T-helper 2 cell (primary cell): ENCODE measurements at places on chromosomes 1 and 21.

DNA sequence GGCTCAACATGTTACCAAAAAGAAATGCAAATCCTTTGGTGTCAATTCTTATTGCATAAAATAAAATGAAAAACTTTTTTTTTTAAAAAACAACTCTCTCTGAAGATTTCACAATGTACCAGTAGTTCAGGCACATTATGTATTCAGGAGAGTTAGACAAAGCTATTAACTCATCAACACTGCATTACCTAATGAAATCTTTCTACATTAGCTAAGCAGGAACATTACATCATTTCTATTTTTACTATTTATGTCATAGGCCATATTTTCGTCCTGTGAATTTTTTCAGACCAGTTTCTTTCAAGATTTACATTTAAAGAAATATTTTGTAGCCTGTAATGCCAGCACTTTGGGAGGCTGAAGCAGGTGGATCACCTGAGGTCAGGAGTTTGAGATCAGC lies 366.2 kb downstream of the USH2A start:
- no peak for DNase-seq

- DNase-seq: no peak
Observed at GRCh38 chr1:212021563-212021962, 13.8 kb downstream of the INTS7 start.

- peak; percentile 8 for DNase-seq
Observed at GRCh38 chr1:65813956-65814355, 21.3 kb downstream of the PDE4B start.

GRCh38 chr1:225362805-225363204 lies 65.0 kb downstream of the LBR start:
- DNase-seq: no peak

- DNase-seq: no peak
Observed at GRCh38 chr1:220239213-220239612, 33.0 kb downstream of the RAB3GAP2 start.
